ENCODE measurements at places on chromosomes 3 and 15.

DNA sequence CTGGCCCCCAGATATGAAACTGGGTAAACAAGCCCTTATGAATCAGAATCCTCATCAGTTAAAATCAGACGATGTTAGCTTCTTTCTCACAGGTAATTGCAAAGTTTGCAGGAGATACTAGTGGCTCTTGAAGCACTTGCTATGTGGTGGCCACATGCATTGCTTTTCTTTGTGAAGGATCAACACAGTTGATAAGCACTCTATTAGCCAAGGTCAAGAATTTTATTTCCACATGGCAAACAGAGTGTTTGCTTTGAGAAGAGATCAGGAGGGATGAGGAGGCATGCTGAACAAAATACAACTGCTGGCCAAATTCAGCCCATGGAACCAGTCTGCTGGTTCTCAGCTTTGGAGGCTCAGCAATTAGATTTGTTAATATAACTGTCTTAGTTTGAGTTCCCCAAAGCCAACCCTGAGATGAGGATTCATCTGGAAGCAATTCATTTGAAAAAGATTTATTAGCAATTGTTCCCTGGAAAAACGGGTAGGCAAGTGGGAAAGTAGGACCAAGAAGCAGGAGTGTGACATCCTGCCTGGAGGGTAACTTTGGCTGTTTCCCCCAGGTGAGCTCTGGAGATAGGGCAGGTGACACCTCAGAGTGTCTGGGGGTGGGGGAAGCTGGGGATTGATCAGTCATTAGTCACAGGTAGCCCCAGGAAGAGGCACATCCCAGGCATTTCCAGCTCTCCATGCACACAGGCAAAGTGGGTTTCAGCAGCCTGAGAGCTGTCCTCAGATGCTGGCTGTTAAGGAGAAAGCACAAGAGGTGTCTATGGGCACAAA lies 180.3 kb downstream of the ABHD5 start:
- DNase-seq, result no peak

DNA sequence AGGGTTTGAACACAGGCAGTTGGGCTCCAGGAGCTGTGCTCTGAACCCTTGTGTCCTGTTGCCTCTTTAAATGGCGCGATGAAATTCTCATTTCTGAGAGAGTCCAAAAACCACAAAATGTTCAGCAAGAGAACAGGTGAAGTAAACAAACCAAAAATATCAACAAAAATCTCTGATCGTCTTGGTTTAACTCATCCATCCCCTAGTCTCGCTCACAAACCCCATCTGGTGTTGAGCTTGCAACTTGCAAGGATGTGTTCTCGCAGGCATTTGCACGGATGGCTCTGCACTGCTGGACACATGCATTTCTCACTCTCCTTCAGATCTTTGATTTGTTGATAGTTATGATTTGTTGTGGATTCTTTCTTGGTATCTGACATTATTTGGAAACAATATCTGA lies 31.1 kb downstream of the FAH start:
- DNase-seq, result no peak

- DNase-seq, result no peak
These were observed 683 bp downstream of the PPM1M start for GRCh38 chr3:52246264-52246620.

DNA sequence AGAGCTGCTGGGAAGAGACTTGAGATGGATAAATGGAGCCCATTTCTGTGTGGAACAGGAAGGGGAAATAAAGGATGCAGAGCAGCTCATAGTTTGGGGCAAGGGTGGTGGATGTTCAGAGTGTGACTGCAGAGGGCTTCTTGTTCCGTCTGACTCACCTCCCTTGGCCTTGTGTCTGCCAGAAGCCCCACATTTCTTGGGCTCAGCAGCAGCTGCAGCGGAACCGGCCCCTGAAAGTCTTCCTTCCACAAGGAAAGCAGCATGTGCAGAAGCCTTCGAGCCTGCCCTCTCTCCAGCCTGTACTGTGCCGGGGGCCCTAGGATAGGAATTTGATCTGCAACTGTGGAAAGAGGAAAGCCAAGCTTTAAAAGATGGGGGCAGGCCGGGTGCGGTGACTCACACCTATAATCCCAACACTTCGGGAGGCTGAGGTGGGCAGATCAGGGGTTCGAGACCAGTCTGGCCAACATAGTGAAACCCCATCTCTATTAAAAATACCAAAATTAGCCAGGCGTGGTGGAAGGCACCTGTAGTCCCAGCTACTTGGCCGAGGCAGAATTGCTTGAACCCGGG lies 11.5 kb downstream of the CDAN1 start:
- no peak for DNase-seq

GRCh38 chr3:5071061-5071460 lies 51.0 kb upstream of the ARL8B start:
- no peak for DNase-seq

GRCh38 chr3:129539206-129539605 lies 3.8 kb upstream of the H1-8 start:
- no peak for DNase-seq

- DNase-seq, result no peak
These were observed 6.2 kb downstream of the H1-8 start for GRCh38 chr3:129549006-129549800.

DNA sequence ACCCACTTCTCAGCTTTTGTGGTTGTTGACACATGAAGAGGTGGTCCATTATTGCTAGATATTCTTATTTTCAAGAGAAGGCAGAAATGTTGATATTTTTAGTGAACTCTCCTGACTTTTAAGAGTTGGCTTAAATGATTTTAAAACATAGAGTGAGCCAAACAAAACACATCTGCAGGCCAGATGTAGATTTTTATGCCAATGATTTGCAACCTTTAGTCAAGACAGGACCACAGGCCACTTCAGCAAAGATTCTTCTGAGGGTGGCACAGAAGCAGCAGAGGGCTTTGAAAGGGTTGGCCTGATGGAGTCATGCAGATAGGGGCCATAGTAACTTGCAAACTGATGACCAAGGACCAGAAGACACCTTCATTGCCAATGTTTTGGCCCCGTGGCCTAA lies 276.5 kb upstream of the P2RY1 start:
- no peak for DNase-seq

- no peak for DNase-seq
These were observed 1.4 kb downstream of the CRELD1 start for GRCh38 chr3:9934993-9935392.

GRCh38 chr3:45272032-45272810 lies 46.1 kb upstream of the TMEM158 start:
- DNase-seq, result no peak

DNA sequence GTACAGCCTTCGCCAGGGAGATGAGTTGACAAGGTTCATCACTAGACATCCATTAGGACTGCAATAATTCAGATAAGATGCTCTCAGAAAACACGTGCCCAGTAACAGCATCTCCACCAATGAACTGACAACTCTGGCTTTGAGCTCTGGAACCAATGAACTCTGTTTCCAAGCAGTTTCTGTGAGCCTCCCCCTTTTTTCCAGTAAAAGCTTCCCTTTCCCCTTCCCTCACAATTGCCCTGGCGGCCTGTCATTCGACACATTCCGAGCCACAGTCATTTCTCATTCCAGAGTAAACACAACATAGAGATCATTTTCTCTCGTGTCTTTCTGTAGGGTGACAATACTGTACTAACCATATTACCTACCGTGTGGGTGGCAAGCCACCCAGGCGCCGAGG lies 3.6 kb downstream of the PLA2G4D start:
- no peak for DNase-seq

- DNase-seq, result no peak
These were observed 106.6 kb downstream of the LSAMP start for GRCh38 chr3:116338713-116339112.

- no peak for DNase-seq
These were observed 24.9 kb downstream of the PRR23E start for GRCh38 chr3:127217596-127218453.

DNA sequence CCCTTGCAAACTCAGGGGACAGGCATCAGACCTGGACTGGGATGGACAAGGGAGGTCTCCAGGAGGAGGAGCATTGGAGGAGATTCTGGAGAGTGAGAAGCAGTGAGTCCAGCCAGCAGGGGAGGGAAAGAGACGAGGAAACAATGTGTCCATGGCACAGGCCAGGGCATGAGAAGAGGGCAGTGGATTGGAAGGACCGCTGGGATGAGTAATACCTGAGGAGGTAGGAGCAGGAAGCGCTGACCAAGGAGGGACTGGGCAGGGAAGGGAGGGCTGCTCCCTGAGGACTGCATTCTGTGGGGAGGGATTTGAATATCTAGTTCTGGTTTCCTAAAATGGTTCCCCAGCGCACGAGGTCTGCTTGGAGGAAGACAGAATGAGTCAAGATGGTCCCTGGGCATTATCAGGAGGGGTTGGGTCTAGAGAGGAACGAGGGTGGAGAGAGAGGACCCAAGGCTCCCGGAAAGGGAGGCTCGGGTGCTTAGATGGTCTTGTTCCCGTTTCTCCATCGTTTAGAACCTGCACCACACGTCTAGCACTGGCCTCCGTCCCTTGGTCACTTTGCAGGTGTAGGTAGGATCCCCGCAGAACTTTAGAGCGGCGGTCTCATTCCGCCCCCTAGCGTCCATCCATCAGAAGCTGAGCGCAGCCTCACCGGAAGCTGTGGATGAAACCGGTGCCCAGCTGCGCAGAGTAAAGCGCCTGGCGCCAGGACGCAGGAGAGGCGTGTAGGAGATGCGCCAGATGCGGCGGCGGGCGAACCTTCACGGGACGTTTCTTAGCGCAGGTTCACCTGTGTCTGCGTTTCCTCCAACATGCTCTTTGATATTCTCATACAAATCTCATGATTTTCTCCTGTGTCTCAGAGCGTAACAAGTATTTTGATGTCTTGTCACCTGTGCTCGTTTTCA lies 190.7 kb upstream of the NDN start:
- no peak for DNase-seq

DNA sequence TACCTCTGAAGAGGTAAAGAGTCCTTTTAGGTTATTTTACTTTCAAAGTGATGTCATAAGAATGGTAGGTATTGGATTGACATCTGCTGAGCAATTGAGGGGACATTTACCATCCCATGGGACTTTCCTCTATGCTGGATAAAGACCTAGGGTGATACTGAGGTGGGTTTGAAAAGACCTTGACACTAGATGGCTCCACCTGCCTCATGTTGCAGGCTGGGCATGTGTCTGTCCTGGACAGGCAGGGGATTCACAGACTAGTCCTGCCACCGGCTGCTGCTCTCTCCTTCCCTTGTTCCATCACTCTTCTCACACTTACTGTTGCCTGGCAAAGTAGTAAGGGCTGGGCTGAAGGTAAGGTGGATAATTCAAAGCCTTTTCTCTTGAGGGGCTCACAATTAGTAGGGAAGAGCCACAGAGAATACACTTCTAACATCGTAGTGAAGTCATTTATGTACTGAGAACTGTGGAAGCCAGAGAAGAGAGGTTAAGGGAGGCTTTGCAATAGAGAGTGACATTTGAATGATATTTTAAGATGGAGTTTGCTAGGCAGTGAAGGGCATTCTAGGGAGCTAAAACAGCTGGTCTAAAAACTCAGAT lies 27.7 kb downstream of the TRAK1 start:
- no peak for DNase-seq

- DNase-seq, result no peak
These were observed 7.8 kb upstream of the SUMF1 start for GRCh38 chr3:4474683-4475490.

DNA sequence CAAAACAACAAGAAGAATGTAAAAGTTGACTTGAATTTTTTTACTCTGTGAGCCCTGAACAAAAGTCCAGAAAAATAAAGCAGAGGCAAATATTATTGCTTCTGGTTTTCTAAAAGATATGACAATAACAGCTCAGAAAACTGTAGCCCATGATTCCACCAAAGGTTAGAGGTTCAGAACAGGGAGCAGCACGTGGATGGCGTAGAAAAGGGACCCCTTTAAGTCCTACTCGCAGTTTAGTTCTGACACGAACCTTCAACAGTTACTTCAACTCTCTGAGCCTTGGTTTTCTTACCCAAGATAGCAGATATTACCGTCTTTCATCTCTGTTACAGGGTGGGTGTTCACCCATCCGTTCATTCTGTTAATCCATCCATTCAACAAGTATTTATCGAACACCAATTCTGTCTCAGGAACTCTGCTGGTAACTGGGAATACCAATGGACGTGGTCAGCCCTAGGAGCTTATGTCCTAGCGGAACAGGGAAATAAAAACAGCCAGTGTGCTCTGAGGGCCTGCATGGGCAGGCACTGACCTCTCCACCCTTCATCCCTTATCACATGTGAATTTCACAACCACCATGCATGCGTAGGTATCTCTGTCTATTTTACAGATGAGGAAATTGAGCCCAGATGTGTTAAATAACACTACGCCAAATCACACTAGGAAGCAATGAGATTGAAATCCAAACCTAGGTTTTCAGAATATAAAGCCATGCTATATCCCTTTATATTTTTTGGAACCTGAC lies 274.2 kb upstream of the ICE2 start:
- DNase-seq, result no peak

- no peak for DNase-seq
These were observed 42.9 kb upstream of the PLCL2 start for GRCh38 chr3:16841904-16842271.

GRCh38 chr3:38651153-38651789 lies 1.8 kb upstream of the SCN5A start:
- peak; percentile 34 for DNase-seq

DNA sequence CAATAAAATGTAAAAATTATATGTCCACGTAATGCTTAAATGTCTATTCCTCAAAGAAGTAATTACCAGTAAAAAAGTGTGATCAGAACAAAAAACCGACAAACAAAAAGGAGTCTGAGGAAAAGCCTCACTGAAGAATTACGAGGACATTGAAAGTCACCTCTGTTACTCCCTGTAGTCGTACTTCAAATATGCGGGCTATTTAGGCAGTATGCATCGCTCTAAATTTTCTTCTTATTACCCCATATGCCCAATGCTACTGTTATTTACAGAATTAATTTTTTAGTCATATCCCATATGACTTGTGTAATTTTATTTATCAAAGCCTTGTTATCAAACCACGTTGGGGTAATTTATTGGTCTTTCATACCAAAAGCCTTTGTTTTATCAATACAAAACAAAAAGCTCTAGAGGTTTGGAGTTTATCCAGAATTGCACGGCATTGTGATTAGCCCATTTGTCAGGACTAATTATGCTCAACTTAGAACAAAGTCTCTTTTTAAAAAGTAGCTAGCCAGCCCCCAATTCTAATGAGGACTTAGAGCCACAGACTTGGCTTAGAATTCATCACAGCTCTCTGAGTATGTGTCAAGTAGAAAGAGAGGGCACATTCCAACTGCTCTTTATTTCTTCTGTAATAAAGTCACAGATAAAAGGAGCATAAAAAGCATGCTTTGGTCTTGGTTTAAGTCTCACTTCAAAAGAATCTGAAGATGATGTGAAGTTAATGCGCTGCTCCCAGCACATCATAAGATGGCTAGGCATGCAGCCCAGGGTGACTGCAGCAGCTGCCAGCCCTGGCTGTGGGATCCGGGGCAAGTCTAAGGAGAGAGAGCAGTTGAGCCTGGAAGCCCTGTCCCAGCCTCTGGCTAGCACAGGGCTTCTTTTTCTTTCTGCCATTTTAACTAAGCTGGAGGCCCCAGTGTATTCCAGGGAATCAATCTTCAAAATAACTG lies 521.0 kb downstream of the GABRG3 start:
- DNase-seq, result no peak
